Lower lobe of right lung (tissue), 2 donors: ENCODE measurements at places on chromosomes 2 and 18.

DNA sequence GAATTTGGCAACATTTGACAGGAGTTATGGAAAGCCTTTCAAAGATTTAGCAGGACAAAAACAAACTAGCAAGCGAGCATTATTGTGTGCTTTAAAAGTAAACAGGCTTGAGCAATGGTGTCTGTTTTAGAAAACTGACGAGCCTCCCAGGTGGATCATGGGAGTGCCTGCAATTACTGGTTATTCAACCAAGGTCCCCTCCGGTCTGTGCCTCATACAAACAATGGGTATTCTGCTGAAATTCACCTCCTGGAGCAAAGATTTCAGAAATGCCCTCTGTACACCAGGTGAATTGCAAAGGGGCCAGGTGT is 22.4 kb downstream of the RTP5 start:
- H3K27me3 ChIP-seq: no peaks in the 10 kb centered on the region
- H3K36me3 ChIP-seq: no peaks in the 10 kb centered on the region
- no peak overlapping the region for H3K4me3 ChIP-seq
- no peaks in the 10 kb centered on the region for H3K4me1 ChIP-seq
- no peak for DNase-seq

- H3K36me3 ChIP-seq: peaks cover 30% of the 10 kb centered on the region
- DNase-seq: no peak
- H3K4me1 ChIP-seq: no peaks in the 10 kb centered on the region
- H3K4me3 ChIP-seq: no peak overlapping the region
- no peak overlapping the region for H3K27ac ChIP-seq
These were observed 40.0 kb upstream of the MCM6 start for GRCh38 chr2:135916207-135916606.

GRCh38 chr2:238383743-238384380 is 42.9 kb upstream of the ASB1 start:
- H3K36me3 ChIP-seq: no peaks in the 10 kb centered on the region
- no peak for DNase-seq
- no peak overlapping the region for H3K4me3 ChIP-seq
- peaks cover 17% of the 10 kb centered on the region for H3K4me1 ChIP-seq

GRCh38 chr2:56713978-56714377 is 530.2 kb downstream of the CCDC85A start:
- H3K4me1 ChIP-seq: no peaks in the 10 kb centered on the region
- H3K27me3 ChIP-seq: no peaks in the 10 kb centered on the region
- no peak overlapping the region for H3K4me3 ChIP-seq
- no peak for DNase-seq
- H3K36me3 ChIP-seq: no peaks in the 10 kb centered on the region

GRCh38 chr2:67879586-67880290 is 183.1 kb downstream of the C1D start:
- no peak overlapping the region for H3K4me3 ChIP-seq
- no peak for DNase-seq
- no peaks in the 10 kb centered on the region for H3K27me3 ChIP-seq
- no peaks in the 10 kb centered on the region for H3K4me1 ChIP-seq
- no peaks in the 10 kb centered on the region for H3K36me3 ChIP-seq

GRCh38 chr2:99180755-99181623 is at the start of the genes MITD1 and MRPL30:
Gene MITD1, minus strand, starts transcription at chr2:99181058. Its CDS starts 77 bp downstream, at chr2:99180981.
Gene MRPL30, plus strand, starts transcription at chr2:99181184. Its CDS starts 5,020 bp downstream, at chr2:99186204.
- peak within 1 kb of the TSS; percentile 87 for H3K4me3 ChIP-seq
- peak; percentile 92 for DNase-seq
- no peaks in the 10 kb centered on the region for H3K27me3 ChIP-seq
- peak within 1 kb of the TSS; percentile 84 for H3K27ac ChIP-seq
- peaks cover 34% of the 10 kb centered on the region for H3K4me1 ChIP-seq
- no peaks in the 10 kb centered on the region for H3K36me3 ChIP-seq

DNA sequence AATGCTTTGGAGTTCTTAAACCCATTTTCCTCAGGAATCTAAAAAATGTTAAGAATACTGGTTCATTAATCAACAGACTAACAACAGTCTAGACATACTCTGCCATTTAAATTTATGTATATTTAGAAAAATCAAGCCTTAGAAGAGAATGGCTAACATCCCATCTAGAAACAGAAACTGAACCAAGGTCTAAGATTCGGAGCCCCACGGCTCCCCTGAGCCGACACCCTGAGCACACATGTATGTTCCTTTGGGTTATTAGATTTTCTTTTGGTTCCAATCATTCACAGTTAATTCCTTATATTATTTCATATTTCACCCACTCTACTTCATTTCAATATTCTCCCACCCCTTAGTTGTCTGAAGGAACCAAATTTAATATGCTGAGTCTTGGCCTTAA is 94.8 kb upstream of the HNRNPA3 start:
- no peak overlapping the region for H3K27ac ChIP-seq
- no peaks in the 10 kb centered on the region for H3K27me3 ChIP-seq
- H3K36me3 ChIP-seq: no peaks in the 10 kb centered on the region
- DNase-seq: no peak

DNA sequence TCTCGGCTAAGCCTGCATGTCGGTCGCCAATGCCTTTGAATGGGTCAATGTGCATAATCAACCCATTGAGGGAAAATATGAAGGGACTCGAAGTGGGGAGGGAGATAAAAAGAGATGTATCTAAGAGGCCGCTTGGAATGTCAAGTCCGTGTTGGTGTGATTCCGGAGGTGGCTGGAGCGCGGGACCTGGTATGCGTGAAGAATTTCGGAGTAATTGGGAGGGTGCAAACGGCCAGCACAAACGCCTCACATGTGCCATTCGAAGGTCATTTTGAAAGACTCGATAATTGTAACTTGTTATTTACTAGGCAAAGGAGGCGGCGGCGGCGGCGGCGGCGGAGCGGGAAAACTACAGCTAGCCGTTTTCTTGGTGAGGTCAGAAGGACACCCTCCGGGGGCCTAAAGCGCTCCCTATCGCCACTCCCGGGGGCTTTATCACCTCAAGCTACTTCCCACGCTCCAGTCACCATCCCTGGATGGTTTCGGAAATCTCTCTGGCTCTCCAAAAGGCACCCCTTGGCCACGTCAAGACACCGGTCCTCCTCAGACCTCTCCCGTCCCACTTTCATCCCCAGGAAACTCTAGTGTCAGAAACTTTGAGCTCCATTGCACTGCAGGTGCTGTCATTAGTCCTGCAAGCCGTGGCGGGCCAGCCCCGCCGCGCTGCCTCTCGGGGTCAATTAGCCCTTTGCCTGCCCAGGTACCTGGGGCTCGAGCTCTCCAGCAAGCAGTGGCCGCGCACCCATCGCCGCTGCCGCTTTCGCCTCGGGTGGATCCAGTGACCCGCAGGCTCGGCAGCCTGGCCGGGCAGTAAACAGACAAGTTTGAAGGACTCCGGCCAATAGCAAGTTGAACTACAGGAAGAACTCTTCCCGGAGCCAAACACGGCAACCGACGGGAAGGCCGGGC is 1.5 kb downstream of the ERBB4 start:
- H3K4me1 ChIP-seq: peaks cover 12% of the 10 kb centered on the region
- H3K4me3 ChIP-seq: peak overlapping the region; percentile 61
- H3K27me3 ChIP-seq: peaks cover 30% of the 10 kb centered on the region
- H3K27ac ChIP-seq: peak overlapping the region; percentile 59

GRCh38 chr18:74840492-74841167 is 243.0 kb downstream of the ZNF407 start:
- peak overlapping the region; percentile 32 for H3K27ac ChIP-seq
- no peaks in the 10 kb centered on the region for H3K4me1 ChIP-seq
- no peaks in the 10 kb centered on the region for H3K27me3 ChIP-seq
- H3K36me3 ChIP-seq: no peaks in the 10 kb centered on the region

DNA sequence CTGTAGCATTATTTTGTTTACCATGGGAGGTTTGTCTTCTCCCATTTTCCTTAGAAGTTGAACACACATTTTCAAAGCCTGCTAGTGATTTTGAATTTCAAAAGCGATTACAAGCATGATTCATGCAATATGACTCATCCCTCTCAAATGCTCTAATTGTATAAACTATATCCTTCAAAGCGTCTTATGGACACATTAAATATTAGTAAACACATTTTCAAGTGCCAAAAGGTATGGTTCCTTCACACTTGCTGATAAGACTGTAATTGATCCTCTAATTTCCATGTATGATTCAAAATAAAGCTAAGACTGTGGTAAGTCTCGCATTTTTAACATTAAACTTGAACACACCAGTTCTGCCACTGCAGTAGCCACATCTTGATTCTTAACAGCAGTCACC is 512.9 kb downstream of the LRRTM4 start:
- H3K27me3 ChIP-seq: no peaks in the 10 kb centered on the region
- H3K36me3 ChIP-seq: no peaks in the 10 kb centered on the region
- no peak overlapping the region for H3K27ac ChIP-seq
- no peaks in the 10 kb centered on the region for H3K4me1 ChIP-seq

DNA sequence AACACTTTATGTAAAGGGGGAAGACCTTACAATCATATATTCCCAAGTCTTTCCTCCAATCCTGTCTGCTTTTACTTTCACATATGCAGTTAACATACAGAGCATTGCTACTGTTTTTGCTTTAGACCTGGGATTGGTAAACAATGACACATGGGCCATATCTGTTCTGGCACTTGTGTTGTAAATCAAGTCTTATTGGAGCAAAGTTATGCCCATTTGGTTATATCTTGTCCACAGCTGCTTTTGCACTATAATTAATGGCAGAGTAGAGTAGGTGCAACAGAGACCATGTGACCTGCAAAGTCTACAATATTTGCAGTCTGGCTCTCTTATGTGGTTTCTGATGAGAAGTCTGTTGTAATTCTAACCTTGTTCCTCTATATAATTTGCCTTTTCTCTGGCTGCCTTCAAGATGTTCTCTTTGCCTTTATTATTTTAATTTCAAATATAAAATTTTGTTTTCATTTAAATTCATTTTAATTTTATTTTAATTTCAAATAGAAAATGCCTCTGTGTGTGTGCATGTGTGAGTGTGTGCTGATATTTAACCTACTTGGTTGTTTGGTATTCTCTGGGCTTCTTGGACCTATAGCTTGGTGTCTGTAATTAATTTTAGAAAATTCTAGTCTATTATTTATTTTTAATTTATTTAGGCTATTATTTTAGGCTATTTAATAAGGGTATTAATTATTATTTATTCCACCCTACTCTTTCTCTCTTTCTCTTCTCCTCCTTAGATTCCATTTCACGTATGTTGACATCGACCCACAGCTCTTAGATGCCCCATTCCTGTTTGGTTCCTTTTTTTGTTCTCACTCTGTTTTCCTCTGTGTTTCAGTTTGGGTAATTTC is 16.8 kb upstream of the LPIN1 start:
- peaks cover 4% of the 10 kb centered on the region for H3K27me3 ChIP-seq
- H3K27ac ChIP-seq: no peak overlapping the region
- no peaks in the 10 kb centered on the region for H3K36me3 ChIP-seq
- no peaks in the 10 kb centered on the region for H3K4me1 ChIP-seq
- no peak for DNase-seq

DNA sequence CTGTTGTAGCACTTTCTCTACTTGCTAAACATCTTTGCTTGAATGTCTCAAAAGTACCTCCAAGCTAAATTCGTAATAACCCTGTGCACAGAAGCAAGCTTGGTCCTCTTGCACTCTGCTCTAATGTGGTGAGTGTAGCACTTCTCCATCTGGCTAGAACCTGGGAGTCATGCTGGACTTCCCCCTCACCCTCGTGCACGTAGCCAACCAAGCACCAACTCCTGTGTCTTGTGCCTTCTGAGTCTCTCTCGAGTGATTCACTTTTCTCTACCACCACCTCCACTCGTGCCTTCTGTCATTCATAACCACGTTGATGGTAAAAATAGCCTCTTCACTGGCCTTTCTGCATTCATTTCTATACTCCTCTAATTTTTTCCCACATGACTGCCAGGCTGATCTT is 91.9 kb upstream of the KCNE4 start:
- H3K36me3 ChIP-seq: no peaks in the 10 kb centered on the region

DNA sequence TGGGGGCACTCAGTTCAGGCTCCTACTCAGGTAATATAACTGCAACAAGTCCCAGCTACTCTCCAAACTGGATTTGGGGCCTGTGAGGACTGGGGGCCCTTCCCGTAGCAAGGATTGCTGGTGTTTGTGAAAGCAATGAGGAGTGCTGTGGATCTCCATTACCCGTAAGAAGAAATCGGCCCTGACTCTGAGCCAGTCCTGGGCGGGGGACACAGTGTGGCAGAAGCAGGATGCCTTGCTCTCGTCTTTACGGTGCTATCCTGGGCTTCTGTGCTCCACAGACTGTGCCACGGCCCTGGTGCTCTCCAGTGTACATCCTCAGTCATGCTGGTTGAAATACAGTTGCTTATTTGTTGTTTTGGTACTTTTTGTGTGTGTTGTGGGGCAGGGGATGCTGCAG is 172.9 kb downstream of the NDUFA10 start:
- H3K27me3 ChIP-seq: no peaks in the 10 kb centered on the region
- DNase-seq: no peak
- H3K36me3 ChIP-seq: no peaks in the 10 kb centered on the region
- no peak overlapping the region for H3K4me3 ChIP-seq
- no peak overlapping the region for H3K27ac ChIP-seq

GRCh38 chr2:63667132-63667700 is 78.5 kb downstream of the MDH1 start:
- H3K27me3 ChIP-seq: no peaks in the 10 kb centered on the region
- no peaks in the 10 kb centered on the region for H3K36me3 ChIP-seq
- no peak overlapping the region for H3K4me3 ChIP-seq

DNA sequence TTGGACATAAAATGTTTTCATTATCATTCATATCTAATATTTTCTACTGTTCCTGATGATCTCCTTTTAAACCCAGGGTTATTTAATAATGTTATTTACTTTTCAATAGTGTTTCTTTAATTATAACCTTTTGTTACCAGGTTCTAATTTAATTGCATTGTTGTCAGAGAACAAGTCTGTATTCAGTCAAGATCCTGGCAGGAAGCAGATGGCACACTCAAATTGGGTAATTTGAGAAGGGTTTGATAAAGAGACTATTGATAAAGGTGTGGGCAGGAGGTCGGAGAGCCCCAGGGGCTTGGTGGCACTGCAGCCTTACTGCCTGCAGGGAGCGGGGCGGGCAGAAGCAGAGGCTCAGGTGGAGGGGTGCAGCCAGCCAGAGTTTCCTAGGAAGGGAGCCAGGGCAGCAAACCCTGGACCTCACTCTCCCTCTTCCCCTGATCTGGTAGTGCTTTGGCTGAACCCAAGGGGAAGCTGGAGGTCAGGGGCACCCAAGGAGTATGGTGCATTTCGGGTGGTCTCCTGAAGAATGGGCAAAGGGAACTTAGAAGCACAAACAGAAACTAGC is 2.3 kb upstream of the KIF1A start:
- H3K36me3 ChIP-seq: no peaks in the 10 kb centered on the region
- H3K4me3 ChIP-seq: no peak overlapping the region
- DNase-seq: no peak
- H3K4me1 ChIP-seq: peaks cover 12% of the 10 kb centered on the region

DNA sequence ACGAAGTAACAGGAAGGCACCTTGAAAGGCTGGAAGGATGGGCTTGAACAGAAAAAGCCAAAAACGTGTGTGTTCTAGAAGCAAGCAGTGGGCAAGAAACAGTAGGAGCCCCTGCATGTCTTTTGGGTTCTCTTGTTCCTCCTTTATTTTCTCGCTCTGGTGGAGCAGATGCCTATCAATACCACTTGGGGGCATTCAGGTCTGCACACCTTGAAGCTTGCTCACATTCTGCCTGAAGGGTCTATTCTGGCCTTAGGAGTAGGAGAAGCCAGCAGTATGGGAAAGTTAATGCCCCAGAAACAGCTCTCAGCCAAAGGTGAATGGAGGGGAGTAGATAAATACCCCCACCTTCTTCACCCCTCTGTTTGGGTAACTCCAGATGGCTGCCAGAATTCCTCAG is 204.5 kb downstream of the TXNL1 start:
- no peaks in the 10 kb centered on the region for H3K4me1 ChIP-seq
- no peak for DNase-seq
- H3K36me3 ChIP-seq: no peaks in the 10 kb centered on the region
- H3K27ac ChIP-seq: no peak overlapping the region
